ENCODE measurements at places on chromosomes 7 and 10.

- DNase-seq = no peak
Observed at GRCh38 chr7:98231493-98232262, 20.4 kb downstream of the TECPR1 start.

DNA sequence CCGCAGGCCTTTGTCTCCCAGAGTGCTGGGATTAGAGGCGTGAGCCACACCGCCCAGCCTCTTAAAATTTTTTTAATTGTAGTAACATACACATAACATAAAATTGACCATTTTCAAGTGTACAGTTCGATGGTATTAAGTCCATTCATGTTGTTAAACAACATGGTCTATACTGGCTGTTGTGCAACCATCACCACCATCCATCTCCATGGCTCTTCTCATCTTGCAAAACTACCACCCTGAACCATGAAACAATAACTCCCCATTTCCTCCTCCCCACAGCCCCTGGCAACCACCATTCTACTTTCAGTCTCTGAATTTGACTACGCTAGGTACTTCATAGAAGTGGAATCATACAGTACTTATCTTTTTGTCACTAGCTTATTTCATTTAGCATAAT, 7.9 kb upstream of the ZFYVE27 start:
- DNase-seq = no peak

DNA sequence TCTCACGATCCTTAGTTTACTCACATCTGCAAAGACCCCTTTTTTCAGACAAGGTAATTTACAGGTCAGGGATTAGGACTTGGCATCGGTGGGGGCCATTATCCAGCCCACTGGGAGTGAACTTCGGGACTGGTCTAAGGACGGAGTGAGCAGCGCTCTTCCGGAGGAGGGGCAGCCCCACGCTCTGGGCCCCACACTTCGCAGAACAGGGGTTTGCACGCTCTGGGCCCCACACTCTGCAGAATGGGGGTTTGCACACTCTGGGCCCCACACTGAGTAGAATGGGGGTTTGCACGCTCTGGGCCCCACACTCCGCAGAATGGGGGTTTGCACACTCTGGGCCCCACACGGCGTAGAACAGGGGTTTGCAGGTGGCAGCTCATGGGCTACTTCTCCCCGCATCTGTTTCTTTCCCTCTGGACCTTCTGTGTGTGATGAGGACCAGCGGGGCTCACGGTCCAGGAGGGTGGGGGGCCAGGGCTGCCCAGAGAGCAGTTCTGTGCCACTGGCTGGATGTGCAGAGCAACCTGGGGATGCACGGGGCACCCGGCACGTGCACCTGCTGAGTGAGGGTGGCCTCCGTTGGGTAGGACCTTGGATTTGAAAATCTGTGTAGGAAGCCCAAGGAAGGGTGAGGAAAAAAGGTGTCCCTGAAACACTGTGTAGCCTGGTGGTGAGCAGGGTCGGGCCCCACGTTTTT, 134.8 kb downstream of the WDR37 start:
- no peak for DNase-seq

DNA sequence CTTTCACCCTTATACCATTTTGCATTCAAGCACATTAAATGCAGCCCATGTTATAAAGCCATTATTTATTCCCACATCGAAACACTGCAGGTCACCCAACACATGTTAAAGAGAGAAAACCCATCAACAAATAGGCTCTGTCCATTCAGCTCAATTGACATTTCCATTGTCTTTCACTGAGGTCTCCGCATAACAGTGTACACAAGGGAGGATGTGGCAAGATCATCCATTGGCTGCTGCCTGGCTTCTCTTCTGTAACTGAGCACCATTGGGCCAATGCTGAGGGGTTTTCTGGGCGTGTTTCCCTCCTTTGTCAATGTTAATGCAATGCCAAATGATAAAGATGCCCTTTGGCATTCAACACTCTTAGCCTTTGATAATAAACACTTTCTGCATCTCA, 278.1 kb upstream of the SP4 start:
- no peak for DNase-seq

DNA sequence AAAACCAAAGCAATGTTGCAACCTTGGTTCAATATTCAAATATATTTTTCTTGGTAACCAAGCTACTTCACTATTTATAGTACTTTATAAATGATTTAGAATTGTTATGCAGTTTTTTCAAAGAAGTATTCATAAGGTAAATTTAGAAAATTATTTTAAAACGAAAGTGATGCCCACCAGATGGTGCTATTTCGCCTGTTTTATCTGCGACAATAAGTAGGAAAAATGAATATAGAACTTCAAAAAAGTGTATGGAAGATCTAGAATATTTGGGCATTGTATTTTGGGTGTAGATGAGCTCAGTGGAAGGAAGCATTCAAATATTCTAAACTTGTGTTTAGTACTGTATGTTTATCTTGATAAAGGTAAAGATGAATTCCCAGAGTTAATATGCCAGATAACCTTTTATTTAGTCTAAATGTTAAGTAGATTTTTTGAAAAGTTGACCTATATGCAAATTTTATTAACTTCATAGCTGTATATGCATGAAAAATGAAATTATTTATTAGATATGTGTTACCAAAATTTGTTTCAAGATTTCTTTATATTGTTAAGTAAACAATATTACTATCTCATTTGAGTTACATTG, 93.2 kb downstream of the ADK start:
- peak; percentile 13 for DNase-seq

DNA sequence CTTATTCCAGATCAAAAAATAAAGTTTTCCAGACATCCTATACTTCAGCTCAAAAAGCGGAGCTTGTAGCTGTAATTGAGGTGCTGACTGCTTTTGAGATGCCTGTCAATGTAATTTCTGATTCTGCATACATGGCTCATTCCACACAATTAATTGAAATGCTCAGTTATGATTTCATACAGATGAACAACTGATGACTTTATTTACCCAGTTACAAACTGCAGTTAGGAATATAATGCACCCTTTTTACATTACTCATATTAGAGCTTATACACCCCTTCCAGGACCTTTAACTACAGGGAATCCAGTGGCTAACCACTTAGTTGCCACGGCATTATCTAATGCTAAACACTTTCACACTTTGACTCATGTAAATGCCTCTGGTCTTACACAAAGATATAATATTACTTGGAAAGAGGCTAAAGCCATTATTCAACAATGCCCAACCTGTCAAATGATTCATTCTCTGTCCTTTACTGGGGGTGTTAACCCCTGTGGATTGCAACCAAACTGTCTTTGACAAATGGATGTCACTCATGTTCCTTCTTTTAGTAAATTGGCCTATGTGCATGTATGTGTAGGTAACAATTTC, 147.3 kb downstream of the ZNF33B start:
- DNase-seq = no peak

DNA sequence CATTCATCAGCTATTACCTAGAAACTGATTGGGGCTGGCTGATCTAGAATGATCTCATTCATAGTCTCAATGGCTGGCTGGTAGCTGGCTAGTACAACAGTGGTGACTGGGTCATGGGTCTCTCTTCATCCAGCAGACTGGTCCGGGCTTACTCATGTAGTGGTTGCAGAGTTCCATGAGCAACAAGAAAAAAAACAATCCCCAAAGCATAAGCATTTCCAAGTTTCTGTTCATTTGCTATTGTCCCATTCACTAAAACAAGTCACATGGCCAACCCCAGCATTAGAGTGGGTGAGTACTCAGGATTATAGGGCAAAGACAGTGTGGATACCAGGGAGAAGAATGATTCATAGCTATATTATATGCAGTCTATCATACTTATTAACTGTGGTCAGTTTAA, 85.2 kb upstream of the SEMA3C start:
- no peak for DNase-seq

GRCh38 chr7:29372351-29373090, 177.9 kb downstream of the CHN2 start:
- DNase-seq = no peak

GRCh38 chr7:23279819-23280525, 19.2 kb upstream of the MALSU1 start:
- no peak for DNase-seq

DNA sequence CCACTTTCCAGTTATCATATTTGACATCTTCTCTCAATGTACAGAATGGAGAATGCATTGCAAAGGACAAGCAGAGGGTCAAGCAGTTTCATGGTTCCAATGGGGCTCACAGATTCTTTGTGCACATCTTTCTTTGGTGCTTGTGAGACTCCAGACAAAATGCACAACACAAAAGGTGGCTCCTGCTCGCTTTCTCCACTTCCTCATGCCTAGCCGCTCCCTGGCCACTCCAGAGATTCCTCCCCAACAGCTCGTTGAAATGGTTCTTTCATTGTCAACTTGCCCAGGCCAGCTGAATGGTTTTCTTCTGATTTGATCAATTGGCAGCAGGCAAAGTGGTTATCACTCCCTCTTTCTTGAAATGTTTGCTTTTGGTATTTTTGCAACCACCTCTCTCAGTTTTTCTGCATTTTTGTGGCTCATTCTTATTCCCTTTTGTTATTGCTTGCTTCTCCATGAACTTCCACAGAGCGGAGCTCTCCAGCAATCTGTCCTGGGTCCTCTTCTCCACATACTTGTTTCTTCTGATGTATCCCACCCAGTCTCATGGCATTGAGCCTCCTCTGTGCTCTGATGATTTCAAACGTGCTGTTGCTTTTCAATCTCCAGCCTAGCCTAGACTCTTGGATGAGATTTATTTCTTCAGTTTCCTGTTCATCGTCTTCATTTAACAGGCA, 507.8 kb upstream of the MKI67 start:
- no peak for DNase-seq
